ENCODE measurements at places on chromosomes 4 and X. TPM values are rescaled to one million over a fixed set of nuclear protein-coding genes. Genes with fewer than 3 reads are reported as not detected.
A peak's percentile ranks its signal among the peaks of the same experiment; 100 is the strongest.

DNA sequence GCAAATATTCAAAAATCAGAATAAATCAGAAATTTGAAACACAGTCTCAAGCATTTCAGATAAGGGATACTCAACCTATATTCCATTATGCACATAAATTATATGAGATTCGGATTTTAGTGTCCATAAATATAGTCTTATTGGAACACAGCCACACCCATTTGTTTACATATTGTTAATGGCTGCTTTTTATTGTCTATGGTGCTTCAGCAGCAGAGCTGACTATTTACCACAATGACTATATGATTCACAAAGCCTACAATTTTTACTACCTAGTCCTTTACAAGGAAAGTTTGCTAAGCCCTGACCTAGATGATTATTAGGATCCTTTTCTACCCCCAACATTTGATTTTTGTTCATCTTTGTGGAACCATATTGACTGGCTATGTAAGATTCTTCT is 63.9 kb downstream of the IL1RAPL1 start:
- DNase-seq = no peak

DNA sequence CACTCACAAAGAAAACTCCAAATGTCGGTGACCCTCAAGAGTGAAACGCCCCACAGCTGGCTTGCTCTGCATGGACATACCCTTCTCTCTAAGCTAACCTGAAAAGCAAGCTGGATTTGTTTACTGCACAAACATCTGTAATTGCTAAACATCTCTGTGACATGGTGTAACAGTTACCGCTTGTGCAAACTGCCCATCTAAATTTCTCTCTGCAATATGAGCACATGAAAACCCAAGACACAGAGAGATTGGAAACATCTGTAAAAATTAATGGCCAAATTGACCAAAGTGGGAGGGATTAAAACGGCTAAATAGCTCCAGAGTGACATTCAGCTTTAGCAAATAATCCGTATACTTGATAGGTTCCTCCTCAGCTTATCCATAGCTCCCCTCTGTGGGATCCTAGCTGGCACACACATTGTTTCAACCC is 155.0 kb upstream of the MAP3K15 start:
- DNase-seq = no peak

GRCh38 chr4:59729321-59729720 is 1470.8 kb upstream of the ADGRL3 start:
- DNase-seq = no peak

DNA sequence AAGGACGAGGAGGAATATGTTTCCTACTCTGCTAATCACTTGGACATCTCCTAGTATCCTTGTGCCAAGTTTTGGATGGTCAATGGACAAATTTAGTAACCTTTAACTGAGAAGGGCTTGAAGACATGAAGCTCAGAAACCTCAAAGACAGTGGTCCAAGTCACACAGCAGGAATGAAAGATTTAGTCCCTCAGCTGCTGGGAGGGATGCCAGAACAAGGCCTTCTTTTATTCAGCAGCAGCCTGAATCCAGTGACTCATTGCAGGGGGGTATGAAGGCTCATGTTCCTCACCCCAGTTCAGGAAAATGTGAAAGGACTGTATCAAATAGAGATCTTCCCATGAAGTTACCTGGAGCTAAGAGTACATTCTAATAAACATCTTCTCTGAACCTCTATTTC is 214.9 kb upstream of the UGT8 start:
- no peak for DNase-seq

- DNase-seq = peak; percentile 65
Observed at GRCh38 chr4:186844059-186844681, 120.5 kb upstream of the FAT1 start.

GRCh38 chr4:182276210-182277109 is 33.3 kb downstream of the TENM3 start:
- no peak for DNase-seq

DNA sequence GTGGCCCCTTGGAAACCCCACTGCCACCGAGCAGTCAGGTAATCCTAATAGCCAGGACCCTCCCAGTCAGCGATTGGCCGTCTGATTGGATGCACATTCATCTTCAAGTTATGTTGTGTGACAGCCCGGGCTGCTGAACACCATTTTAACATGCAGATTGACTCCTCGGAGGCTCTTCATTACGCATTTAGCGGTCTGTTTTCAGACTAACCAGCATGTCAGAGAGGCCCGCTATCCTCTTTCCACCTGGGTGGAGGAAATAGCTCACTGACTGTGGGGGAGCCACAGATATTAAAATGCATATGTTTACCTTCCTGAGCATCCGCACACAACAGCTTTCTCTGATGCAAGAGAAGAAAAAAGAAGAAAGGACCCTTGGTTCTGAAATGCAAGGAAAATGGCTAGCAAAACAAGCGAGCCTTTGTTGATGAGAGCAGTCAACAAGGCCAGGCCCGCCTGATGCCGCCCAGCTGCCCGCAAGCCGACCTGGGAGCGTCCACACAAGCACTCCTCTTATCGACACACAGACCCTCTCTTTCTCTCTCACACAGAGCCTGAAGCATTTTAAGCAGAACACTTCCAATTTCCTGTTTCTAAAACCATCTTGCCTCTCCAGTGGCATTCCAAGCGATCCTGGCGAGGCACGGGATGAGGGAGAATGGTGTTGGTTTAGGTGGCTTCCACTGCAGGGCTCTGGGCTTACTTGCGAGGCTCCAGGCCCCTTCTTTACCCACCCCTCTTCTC is 118.3 kb downstream of the MGST2 start:
- DNase-seq = no peak

GRCh38 chr4:115274545-115274944 is 161.1 kb upstream of the NDST4 start:
- DNase-seq = no peak

GRCh38 chrX:19003756-19004155 is 19.8 kb upstream of the PHKA2 start:
- DNase-seq = no peak

- DNase-seq = no peak
Observed at GRCh38 chr4:185207466-185207865, 1.9 kb upstream of the SNX25 start.

GRCh38 chr4:95165926-95166524 is 382.7 kb downstream of the UNC5C start:
- peak; percentile 37 for DNase-seq

DNA sequence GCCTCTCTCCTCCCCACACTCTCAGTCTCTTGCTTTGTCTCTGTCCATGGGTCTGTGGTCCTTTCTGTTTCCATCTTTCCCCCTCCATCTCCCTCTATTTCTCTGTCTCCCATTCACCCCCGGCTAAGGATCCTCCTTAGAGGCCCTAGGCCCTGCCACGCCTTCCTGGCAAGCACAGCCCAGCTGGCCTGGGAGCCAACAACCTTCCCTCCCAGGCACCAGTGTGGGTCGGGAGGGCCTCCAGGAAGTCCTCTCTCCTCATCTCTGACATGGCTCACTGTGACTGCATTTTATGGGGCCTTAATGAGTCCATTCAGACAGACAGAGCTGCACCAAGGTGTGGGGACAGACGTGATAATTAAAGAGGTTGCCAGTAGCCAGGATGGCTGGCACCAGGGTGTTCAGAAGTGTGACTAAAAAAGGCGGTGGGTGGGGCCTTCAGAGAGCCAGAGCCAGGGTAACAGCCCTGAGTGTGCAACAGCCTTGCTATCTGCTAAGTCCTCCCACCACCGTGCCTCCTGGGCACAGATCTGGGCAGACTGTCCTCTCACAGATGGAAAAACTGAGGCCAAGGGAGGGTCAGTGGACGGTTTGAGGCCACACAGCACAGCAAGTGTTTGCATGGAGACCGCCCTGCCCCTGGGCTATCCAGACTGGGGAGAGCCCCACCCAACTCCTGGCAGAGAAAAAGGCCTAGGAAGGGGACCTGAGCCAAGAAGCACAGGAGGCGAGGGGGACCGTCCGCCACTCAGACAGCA is 31.5 kb downstream of the BLOC1S4 start:
- peak; percentile 81 for DNase-seq

GRCh38 chr4:144295286-144295995 is 154.9 kb upstream of the GYPA start:
- DNase-seq = no peak

DNA sequence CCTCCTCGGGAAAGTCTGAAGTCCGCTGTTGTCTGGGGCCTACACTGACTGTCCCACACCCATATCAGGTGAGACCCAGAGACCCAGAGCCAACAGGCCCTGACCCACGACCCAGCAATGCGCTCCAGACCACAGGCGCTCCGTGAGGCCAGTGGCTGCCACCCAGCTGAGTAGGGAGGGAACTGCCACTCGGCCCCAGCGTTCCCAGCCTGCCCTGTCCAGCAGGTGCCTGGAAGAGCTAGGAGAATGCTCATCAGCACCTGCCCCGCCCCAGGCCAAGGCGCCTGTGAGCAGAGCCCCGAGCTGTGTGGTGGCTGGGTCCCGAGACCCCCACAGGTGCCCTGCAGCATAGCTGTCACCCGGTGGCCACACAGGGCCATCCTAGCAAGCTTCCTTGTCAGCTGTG is 2.7 kb downstream of the SPON2 start:
- no peak for DNase-seq

GRCh38 chr4:25050370-25051078 is 19.8 kb upstream of the LGI2 start:
- no peak for DNase-seq

RNF212 gene
- not detected for total RNA-seq

C4orf50 gene
- total RNA-seq = 0.07 TPM

TBC1D8B gene
- total RNA-seq = 6.2 TPM

MAGEE1 gene
- total RNA-seq = 0.46 TPM

ZNF732 gene
- not detected for total RNA-seq

CSAG2 gene
- total RNA-seq = not detected

All from Caki2 (cell line).